ENCODE measurements at places on chromosomes 13 and 19. TPM values are rescaled to one million over a fixed set of nuclear protein-coding genes. Genes with fewer than 3 reads are reported as not detected.

The CNFN gene
- 484 TPM for total RNA-seq

- no peak for DNase-seq
Measured at GRCh38 chr19:11479090-11479897, 1.6 kb downstream of the ELAVL3 start.

GRCh38 chr19:48874303-48875135 lies 2.3 kb downstream of the PPP1R15A start:
- no peak for DNase-seq

The NAPA gene
- 236 TPM for total RNA-seq

The TRPM4 gene
- total RNA-seq = 76.2 TPM
